ENCODE measurements at places on chromosomes 3 and 15.

- DNase-seq, result no peak
Observed at GRCh38 chr3:88267847-88268246, 118.1 kb downstream of the C3orf38 start.

DNA sequence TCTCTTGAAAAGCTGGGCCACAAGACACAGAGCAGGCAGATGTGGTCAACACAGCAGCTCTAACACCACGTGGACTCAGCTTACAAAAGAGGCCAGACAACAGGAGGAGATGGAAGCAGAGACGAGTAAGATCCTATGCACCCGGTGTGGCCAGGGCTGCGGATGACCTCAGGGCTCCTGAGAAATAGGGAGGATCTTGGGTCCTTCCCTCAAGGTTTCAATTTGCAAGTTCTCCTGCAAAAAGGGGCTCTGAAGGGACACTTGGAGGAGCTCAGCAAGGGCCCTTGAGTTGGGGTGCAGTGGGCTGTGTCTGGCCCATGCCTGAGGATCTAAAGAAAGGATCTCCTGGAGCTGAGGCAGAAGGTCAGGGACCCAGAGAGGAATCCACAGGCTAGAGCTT, 249.5 kb upstream of the IGF1R start:
- DNase-seq, result no peak

DNA sequence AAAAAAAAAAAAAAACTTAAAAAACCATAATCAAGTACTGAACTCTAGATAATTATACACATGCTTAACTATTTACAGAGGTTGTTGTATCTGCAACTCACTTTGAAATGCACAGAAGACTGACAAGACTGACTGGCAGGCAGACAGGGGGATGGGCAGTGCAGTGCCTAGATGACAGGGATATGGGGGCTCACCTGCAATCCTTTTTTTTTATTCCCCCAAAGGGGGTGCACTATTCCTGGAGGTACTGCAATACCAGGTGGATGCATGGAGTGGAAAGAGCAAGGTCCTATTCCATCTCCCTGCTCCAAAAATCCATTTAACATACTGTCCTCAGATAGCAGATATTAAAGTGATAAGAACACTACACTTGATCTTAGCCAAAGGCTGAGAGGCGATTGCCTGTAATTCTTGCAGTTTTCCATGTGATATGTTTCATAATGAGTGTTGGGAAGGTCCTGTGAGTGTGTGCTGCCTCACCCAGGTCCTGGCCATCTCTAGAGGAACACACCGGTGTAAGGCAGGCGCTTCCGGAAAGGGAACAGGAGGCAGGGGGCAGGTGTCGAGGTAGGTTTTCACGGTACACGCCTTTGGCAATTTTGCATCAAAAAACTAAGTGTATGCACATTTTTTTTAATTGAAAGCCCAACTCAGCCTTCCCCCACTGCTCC, 22.7 kb downstream of the SEC61A1 start:
- DNase-seq, result no peak

DNA sequence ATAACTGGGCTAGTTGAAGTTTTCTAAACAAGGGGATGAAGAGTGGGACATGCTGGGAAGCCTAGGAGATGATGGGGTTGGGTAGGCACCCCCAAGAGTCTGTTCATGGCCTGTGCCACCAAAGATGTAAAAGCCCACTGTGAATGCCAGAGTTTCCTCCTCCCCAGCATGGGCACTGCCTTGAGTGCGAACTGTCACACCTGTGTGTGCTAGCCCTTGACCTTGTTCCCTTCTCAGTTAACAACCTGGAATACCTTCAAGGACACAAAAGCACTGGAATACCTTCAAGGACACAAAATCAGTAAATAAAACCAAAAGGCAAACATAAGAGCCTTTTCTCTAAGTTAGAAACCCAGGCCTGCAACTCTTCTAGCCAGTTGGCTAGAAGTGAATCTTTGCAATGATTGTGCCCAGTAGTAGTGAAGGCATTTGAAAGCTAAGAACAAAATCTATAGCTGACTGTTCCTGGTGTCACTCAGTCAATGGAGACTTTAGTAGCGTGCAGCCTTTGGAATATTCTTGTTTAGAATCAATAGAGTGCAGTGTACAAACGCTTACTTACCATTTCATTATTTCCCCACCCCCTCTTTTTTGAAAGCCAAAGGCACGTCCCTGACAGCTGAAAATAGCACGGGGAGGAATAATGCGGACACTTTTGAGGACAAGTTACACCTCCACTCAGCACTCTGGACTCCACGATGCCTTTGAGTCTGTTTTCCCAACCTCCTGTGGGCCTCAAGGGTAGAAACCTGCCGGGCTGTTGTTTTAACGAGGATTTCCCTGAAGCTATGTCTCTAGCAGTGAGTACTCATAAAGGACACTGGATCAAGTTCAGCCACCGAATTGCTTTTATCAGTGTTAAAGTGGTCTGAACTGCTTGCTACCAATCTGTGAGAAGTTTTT, 24.2 kb downstream of the PSMD6 start:
- no peak for DNase-seq

GRCh38 chr3:130671545-130672312, 74.9 kb downstream of the PIK3R4 start:
- DNase-seq, result no peak

GRCh38 chr15:55549305-55549704, 38.8 kb downstream of the PYGO1 start:
- no peak for DNase-seq

DNA sequence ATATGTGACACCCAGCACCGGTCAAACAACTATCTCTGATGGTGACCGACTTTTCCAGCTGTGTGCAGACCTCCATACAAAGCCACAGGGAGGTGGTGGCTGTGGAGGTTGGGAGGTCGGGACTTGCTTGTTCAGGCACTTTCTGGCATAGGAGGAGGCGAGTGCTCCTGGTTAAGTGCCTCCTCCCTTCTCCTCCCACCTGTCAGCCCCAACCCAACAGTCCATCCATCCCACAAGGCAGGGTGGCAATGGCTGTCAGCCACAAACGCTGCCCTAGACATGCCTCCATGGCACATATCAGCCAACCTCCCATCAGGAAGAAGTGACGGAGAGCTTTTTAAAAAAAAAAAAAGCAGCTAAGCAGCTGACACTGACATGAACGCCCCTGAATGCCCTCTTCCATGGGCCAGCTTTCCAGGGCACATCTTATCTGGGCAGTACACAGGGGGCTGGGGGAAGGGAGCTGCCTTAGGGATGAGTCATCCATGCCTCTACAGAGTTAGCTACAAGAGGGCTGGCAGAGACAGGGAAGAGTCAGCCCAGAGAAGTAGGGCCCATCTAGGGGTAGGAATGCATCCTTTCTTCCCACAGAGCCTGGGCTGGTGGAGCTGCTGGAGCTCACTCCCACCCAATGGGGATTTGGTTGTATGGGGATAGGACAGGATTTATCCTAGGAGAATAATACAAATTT, 41.2 kb downstream of the CCDC12 start:
- DNase-seq, result no peak

GRCh38 chr15:95734422-95735316, 595.8 kb upstream of the NR2F2 start:
- DNase-seq, result no peak

DNA sequence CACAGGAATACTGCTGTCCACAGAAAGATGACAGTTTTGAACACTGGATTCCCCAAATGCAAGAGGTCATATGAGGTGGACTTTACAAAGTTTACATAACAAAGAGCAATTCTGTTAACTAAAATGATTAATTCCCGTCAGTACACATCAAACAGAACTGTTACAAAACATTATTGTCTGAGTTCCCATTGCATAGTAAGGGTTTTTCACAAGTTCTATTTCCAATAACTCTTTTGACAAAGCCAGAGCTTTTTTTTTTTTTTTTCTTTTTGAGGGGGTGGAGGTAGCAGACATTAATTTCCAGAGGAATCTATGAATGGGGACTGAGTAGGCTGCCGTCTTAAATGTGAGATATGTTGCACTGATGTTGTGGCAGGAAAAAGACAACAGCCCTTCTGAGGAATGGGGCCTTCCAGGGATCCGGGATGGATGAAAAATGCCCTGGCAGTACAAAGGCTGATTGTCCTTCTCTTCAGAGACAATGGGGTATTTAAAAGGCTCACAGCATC, 178.1 kb upstream of the KBTBD8 start:
- no peak for DNase-seq

DNA sequence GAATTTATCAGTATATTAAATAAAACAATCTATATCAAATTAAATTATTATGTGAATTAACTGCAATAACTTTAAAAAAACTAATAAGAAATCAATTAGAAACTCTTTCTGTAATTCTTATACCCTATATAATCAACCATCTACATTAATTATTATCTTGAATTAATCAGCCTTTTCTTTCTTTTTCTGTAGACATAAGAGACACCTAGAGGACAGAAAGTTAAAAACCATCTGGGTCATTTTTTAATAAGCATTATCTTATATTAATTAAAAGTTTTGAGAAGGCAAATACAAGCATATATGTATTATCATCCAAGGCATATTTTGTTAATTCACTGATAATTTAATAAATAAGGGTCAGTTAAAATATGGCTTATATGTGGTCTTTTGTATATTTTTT, 24.2 kb upstream of the SLC25A26 start:
- no peak for DNase-seq

DNA sequence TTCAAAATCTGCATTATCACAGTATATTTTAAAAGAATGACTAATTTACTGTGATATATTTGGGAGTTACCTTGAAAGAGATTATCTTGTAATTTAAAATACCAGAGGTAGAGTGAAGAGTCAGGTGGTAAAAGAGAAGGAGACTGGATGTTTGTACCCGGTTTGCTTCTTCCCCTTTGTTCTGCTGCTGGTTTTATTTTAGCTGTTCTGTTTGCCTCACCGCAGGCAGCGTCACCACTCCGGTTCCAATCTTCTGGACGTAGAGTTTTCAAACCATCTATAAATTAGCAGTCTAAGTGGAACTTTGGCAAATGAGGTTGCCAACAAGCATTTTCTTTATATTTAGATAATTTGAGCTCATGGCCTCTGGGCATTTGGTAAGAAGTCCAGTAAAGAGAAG, 38.2 kb downstream of the PPARG start:
- DNase-seq, result no peak

Data from activated T-cell treated with anti-CD3 and anti-CD28 coated beads, Interleukin-2, amount 50 U/mL, for 4 hours (primary cell).